ENCODE measurements at places on chromosomes 4 and X. TPM values are rescaled to one million over a fixed set of nuclear protein-coding genes. Genes with fewer than 3 reads are reported as not detected.

HMX1 gene
- 0.27 TPM for total RNA-seq

DNA sequence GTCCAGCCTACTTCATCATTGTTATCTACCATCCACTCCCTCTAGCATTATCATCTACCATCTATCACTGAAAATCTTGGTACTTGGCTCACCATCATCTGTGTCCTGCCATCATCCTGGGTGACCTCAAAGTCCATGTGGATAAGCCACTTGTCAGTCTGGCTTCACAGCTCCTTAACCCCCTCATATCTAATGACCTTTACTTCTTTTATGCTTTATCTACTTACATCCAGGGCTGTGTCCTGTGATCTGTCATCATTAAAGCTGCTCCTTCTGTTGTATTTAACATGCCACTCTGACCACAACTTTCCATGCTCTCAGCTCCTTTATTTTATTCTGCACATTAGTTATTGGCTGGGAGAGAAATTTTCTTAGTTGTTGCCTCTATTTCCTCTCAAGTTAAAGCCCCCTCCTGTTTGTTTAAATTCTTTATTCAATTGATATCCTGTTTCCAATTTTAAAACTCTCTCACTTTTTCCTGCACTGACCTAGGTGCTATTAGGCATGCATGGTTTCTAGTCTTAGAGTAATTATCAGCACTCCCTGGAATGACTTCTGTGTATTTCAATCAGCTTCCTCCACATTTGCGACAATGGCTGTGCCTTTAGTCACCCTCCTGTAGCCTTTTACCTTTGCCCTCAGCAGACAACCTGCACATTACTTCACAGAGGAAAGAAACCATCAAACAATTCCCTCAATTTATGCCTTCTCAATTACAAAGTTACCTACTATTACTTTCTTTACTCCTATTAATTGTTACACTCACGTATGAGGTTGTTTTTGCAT, 8.1 kb upstream of the FABP2 start:
- no peaks in the 10 kb centered on the region for H3K36me3 ChIP-seq
- H3K27me3 ChIP-seq, result peaks cover 23% of the 10 kb centered on the region
- no peak overlapping the region for H3K27ac ChIP-seq
- no peak for DNase-seq
- peaks cover 12% of the 10 kb centered on the region for H3K4me1 ChIP-seq
- no peak overlapping the region for H3K4me3 ChIP-seq

- H3K36me3 ChIP-seq, result no peaks in the 10 kb centered on the region
- no peak for DNase-seq
- peak overlapping the region; percentile 35 for H3K27ac ChIP-seq
- peaks cover 30% of the 10 kb centered on the region for H3K4me1 ChIP-seq
- no peaks in the 10 kb centered on the region for H3K27me3 ChIP-seq
- H3K4me3 ChIP-seq, result no peak overlapping the region
Measured at GRCh38 chrX:3393178-3393577, 46.7 kb upstream of the MXRA5 start.

- H3K27ac ChIP-seq, result no peak overlapping the region
- H3K4me3 ChIP-seq, result no peak overlapping the region
- no peaks in the 10 kb centered on the region for H3K36me3 ChIP-seq
- H3K27me3 ChIP-seq, result no peaks in the 10 kb centered on the region
Measured at GRCh38 chrX:12467321-12467720, 323.9 kb upstream of the PRPS2 start.

RAI2 gene
- total RNA-seq, result 1.8 TPM

NPY1R gene
- total RNA-seq, result 0.62 TPM

ZXDA gene
- 0.16 TPM for total RNA-seq

DNA sequence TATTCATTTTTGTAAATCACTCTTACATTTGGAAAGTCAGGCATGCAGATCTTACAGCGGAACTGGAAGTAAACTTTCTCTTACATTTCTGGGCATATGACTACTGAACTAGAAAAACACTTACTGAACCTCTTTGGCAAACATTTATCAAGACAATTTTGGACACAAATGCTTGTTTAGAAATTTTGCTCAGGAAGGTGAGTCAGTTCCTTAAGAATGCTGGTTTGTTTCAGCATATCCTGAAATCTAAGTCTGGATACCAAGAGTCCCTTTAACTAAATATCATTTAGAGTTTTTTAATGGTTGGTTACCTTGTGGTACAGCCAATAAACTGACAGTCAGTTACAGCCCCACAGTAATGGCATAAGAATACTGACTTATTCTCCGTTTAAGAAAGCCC, 15.0 kb downstream of the SHISA3 start:
- H3K4me1 ChIP-seq, result peaks cover 53% of the 10 kb centered on the region
- H3K36me3 ChIP-seq, result no peaks in the 10 kb centered on the region
- no peak overlapping the region for H3K27ac ChIP-seq
- H3K27me3 ChIP-seq, result peaks cover 2% of the 10 kb centered on the region
- H3K4me3 ChIP-seq, result no peak overlapping the region

SPON2 gene
- total RNA-seq, result 56.4 TPM

GRCh38 chr4:165351359-165352130, 24.1 kb downstream of the MSMO1 start:
- no peak overlapping the region for H3K4me3 ChIP-seq
- no peaks in the 10 kb centered on the region for H3K27me3 ChIP-seq
- no peaks in the 10 kb centered on the region for H3K36me3 ChIP-seq
- no peaks in the 10 kb centered on the region for H3K4me1 ChIP-seq

DNA sequence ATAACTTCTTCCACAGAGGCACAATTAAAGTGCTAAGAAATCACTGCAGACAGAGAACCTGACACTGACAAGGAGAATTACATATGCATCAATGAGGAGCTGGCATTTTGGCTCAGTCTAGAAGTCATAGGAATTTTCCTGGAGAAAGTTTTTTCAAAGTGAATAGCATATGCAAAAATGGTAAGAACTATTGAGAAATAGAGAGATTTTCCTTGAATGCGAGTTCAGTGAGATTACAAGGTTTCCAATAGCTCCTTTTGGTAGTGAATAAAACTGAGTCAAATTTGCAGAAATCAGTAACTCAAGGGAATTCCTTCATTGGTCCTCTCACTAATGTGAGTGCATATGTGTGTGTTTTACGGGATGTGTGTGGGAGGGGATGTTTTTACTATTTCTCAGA, 557.5 kb downstream of the PPARGC1A start:
- no peaks in the 10 kb centered on the region for H3K4me1 ChIP-seq
- no peak for DNase-seq
- H3K27ac ChIP-seq, result no peak overlapping the region
- peaks cover 1% of the 10 kb centered on the region for H3K27me3 ChIP-seq
- H3K4me3 ChIP-seq, result no peak overlapping the region

GRCh38 chr4:89365776-89366175, 58.2 kb upstream of the GPRIN3 start:
- H3K4me1 ChIP-seq, result peaks cover 4% of the 10 kb centered on the region
- no peak overlapping the region for H3K4me3 ChIP-seq
- DNase-seq, result no peak
- H3K36me3 ChIP-seq, result no peaks in the 10 kb centered on the region
- no peaks in the 10 kb centered on the region for H3K27me3 ChIP-seq

GRCh38 chrX:144732588-144732987, 514.7 kb upstream of the SPANXN1 start:
- no peak for DNase-seq
- H3K4me3 ChIP-seq, result no peak overlapping the region
- H3K36me3 ChIP-seq, result no peaks in the 10 kb centered on the region
- H3K27ac ChIP-seq, result no peak overlapping the region
- no peaks in the 10 kb centered on the region for H3K27me3 ChIP-seq
- no peaks in the 10 kb centered on the region for H3K4me1 ChIP-seq
